Osteoblast (primary cell): ENCODE measurements at places on chromosomes 5 and 9. TPM values are rescaled to one million over a fixed set of nuclear protein-coding genes. Genes with fewer than 3 reads are reported as not detected.

GRCh38 chr9:35940458-35941407 is 17.2 kb downstream of the OR2S2 start:
- no peak overlapping the region for H3K27ac ChIP-seq
- H3K4me1 ChIP-seq = peaks cover 24% of the 10 kb centered on the region
- DNase-seq = no peak
- no peaks in the 10 kb centered on the region for H3K27me3 ChIP-seq
- no peaks in the 10 kb centered on the region for H3K36me3 ChIP-seq
- H3K4me3 ChIP-seq = no peak overlapping the region

- DNase-seq = no peak
- H3K36me3 ChIP-seq = no peaks in the 10 kb centered on the region
- H3K4me1 ChIP-seq = peaks cover 13% of the 10 kb centered on the region
- no peak overlapping the region for H3K4me3 ChIP-seq
- H3K27me3 ChIP-seq = no peaks in the 10 kb centered on the region
Measured at GRCh38 chr5:68431601-68432337, 216.2 kb downstream of the PIK3R1 start.

DNA sequence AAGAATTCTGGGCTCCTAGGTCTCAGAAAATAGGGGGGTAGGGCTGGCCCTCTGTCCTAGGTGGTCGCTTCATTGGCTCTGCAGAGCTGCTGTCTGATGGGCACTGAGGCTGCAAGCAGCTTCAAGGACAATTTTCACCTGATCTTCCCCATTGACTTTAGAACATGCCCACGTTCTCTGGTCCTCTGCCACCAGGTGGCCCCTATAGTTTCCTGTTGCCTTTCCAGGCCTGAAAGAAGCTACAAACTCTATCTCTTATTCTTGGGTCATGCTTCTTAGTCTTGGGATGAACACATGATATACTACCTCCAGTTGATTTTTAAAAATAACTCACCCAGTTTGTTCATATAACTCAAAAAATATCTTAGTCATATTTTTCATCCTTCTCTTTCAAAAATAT is 26.3 kb downstream of the SPZ1 start:
- no peak overlapping the region for H3K4me3 ChIP-seq
- H3K4me1 ChIP-seq = no peaks in the 10 kb centered on the region
- no peaks in the 10 kb centered on the region for H3K36me3 ChIP-seq

The PCDHGB4 gene
- total RNA-seq = 14.1 and 15.9 TPM in 2 replicates

The C9orf43 gene
- total RNA-seq = 0.36 and 0.88 TPM in 2 replicates
